Left renal pelvis (tissue), 4 donors: ENCODE measurements at places on chromosomes 5 and 9. TPM values are rescaled to one million over a fixed set of nuclear protein-coding genes. Genes with fewer than 3 reads are reported as not detected.

NR4A3 gene
- polyA plus RNA-seq: 0.50 TPM

DNA sequence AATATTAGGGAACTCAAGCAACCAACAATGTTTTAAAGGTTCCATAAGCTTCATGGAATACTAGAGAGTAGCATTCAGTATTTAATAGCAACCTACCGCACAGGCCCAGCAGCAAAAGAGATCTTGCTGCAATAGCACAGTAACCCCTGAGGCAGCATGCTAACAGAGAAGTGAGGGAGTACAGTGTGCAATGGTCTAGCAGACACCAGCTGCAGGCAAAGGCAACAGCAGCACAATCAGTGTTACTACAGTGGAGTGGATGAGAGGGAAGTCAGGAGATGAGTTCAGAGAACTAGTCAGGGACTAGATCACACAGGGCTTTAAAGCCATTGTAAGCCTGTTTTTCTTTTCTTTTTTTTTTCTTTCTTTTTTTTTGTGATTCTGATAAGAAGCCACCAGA lies 2.8 kb downstream of the TICAM2 start:
- no peak for DNase-seq

HAVCR1 gene
- 2.9 TPM for polyA plus RNA-seq

GKAP1 gene
- polyA plus RNA-seq: 20.5 TPM

GRCh38 chr5:97105501-97106215 lies 36.8 kb downstream of the LIX1 start:
- no peak for DNase-seq

PCDHGB7 gene
- polyA plus RNA-seq: 15.7 TPM

GRCh38 chr9:111924281-111924680 lies 27.7 kb downstream of the UGCG start:
- no peak for DNase-seq

FGD3 gene
- 4.0 TPM for polyA plus RNA-seq
